ENCODE measurements at places on chromosomes 4 and X. TPM values are rescaled to one million over a fixed set of nuclear protein-coding genes. Genes with fewer than 3 reads are reported as not detected.

Gene CT45A5
- not detected for total RNA-seq

DNA sequence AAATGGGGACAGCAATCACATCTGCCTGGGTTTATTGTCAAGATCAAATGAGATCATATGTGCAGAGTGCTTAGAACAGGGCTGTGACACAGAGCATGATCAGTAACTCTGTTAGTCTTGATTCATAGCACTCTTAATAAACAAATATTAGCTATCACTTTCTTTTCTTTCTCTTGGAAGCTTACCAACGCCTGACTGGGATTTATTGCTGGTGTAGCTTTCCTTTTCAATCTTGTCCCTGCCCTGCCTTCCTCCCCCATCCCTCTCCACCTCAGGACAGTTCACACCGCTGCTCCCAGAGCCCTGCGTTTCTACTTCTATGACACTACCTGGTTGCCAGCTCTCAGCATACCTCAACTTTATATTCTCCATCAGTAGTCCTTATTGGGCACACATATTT, 120.7 kb downstream of the LDB2 start:
- DNase-seq: no peak

GRCh38 chrX:139766545-139766983, 58.6 kb upstream of the MCF2 start:
- no peak for DNase-seq

- peak; percentile 6 for DNase-seq
Observed at GRCh38 chrX:41827886-41828285, 95.5 kb downstream of the CASK start.

GRCh38 chr4:128951316-128951715, 141.8 kb downstream of the JADE1 start:
- no peak for DNase-seq

GRCh38 chrX:131067216-131067615, 9.1 kb downstream of the ARHGAP36 start:
- DNase-seq: no peak
